Stimulated activated CD4-positive, alpha-beta T cell treated with anti-CD3 and anti-CD28 coated beads, Interleukin-1b, Interleukin-23, amount 100 ng/mL, for 1 hour (primary cell): ENCODE measurements at places on chromosomes 6 and 20.

DNA sequence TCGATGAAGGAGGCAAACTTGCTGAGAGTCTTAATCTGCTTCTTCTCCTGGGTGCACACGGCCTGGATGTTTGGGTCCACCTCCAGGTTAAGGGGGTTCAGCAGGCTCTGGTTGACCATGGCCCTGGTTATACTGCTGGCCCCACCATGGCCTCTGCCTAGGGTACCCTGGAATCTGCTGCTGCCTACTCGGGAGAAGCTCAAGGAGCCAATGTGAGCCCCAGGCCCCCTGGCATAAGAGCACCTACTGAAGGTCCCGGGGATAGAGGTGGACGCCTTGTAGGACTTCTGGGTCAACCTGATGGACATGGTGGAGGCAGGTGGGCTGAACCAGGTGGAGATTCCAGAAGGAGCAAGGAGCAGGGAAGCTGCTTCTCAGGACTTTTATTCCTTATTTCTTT is 17.9 kb upstream of the FKBP1C start:
- DNase-seq, result no peak

DNA sequence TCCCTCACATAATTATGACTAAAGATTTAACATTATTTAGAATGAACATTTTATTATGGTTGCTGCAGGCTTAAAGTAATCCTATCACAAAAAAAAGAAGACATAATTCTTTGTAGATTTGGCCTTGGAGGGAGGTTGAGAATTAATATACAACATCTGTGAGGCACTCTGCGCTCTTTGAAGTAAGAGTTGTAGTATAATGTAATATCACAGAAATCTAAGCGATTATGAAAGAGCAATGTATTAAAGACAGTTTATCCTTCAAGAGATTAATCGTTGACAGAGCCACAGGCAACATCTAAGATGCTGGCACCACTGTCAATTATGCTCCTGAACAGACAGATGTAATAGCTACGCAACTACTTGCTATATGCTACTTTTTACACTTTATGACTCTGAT is 946.8 kb downstream of the GRIK2 start:
- DNase-seq, result no peak

GRCh38 chr6:71933881-71934280 is 47.5 kb downstream of the RIMS1 start:
- no peak for DNase-seq

DNA sequence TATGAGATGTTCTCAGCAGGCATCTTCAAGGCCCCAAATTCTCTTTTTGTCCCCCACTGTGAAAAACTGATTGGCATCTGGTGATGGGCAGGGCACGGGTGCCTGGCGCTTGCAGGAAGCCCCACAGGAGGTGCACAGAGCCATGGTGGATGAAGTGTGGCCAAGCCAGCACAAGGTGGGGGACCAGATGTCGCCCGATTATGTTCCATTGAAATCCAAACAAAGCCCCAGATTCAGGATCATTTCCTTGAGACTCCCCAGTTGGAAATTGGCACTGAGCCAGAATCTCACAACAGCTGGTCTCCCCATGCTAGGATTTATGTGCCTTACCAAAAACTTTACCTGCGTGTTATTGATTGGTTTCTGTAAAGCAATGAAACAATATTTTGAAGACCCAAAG is 186.1 kb downstream of the ADAT2 start:
- no peak for DNase-seq

- DNase-seq, result no peak
Observed at GRCh38 chr6:159691963-159692287, 1.1 kb downstream of the SOD2 start.

DNA sequence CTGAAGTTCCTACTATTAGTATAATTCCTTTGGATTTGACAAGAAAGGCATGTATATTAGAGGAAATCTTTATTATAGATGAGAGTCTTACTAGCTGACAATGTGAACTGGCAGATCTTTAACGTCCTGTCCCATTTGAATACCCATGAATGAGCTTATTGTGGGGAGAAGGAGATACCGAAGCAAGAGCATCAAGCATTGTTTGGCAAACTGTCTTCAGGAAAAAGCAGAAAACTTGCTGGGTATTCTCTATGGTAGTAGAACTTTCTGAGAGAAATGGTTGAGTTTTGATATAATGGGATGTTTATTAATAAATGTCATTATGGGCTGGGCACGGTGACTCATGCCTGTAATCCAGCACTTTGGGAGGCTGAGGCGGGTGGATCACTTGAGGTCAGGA is 18.3 kb downstream of the RSPO3 start:
- DNase-seq, result no peak

- DNase-seq, result no peak
Observed at GRCh38 chr6:159008656-159009288, 8.8 kb upstream of the RSPH3 start.

DNA sequence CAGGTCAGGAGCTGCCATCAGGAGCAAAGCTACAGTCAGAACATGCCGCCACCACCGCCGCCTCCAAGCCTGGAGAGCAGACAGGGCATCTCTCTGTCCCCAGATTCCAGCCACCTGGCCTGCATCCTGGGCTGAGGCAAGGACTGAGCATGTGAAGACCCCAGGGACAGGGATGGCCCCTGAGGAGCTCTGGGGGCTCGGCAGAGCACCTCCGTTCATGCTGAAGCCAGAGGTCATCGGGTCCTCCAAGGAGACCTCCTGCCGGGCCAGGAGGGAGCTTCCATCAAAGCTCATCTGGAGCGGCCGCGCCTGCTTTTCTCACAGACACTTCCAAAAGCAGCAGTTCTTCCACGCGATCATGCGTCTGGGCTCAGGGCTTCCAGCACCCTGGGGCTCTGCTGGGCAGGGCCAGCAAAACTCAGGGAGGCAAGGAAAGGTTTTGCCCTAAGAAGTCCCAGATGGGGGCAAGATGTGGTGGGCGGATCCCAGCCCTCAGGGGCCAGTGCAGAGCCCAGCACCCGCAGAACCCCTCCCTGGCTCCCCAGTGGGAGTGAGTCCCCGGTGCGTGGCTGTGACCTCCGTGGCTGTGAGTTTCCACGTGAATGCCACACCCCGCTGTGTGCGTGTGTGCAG is 138.4 kb downstream of the TAF4 start:
- DNase-seq, result no peak

DNA sequence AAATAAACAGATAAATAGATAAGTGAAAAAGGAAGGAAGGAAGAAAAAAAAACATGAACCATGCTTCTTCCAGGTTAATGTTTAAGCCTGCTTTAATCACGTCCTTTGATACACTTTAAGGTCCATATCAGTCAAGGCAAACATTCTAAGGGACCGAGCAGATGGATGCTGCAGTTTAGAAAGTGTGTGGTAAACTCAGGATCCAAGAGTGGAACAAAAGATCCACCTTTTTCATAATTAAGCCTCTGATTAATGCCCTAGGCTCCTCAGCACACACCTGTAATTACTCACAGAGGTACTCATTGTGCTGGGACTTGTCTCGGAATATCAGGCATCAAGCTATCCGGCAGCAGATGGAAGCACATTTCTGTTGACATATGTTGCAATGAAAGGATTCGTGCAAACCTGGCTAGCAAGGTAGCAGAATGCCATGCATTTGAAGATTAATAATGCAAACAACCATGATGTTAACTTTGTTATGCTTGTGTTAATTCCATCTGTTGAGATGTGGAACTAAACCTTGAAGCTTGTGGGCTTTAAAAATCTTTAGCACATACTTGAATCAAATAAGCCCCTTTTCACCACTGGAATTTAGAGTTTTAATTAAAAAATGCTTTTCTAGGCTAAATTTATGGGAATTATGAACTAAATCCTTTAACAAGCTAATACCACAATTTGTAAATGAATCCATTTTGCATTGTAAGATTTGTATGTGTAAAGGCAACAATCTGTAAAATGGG is 163.7 kb downstream of the RALGAPA2 start:
- no peak for DNase-seq

GRCh38 chr6:79420054-79420453 is 117.2 kb downstream of the LCA5 start:
- no peak for DNase-seq

- DNase-seq, result no peak
Observed at GRCh38 chr6:14734416-14735340, 511.2 kb upstream of the JARID2 start.

DNA sequence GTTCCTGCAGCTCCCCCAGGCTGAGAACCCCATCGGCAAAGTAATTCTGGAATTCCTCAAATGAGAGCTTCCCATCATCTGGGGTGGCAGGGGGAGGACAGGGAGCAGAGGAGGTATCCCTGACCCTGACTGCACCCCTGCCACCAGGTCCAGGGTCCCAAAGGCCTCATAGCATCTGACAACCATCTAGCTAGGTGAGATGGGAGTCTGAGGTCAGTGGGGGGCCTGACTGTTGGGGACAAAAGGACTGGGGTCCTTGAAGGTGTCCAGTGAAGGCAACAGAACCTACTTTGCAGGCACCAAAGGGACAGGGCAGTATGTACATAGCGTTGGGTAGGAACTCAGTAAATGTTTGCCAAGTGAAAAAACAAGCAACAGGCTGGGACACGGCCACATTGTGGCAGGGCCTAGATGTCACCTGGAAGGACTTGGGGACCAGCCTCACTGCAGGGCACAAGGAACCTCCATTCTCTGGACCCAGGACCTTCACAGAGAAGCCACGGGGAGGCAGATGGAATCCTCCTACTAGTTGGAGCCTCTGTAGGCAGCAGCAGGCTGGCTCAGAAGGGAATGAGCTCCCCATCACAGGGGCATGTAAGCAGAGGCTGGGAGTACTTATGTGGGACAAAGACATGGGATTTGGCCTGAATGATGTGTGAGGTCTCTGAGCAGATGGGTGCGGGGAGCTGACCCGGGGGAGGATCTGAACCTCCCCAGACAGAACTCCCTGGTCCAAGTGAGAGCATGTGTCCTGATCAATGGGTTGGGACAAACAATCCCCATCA is 3.3 kb downstream of the NECAB3 start:
- DNase-seq, result no peak

GRCh38 chr6:140644017-140644416 is 1269.6 kb upstream of the CITED2 start:
- DNase-seq, result no peak

GRCh38 chr6:39083231-39083634 is 31.8 kb downstream of the SAYSD1 start:
- no peak for DNase-seq

GRCh38 chr6:152223636-152224035 is 413.5 kb downstream of the SYNE1 start:
- DNase-seq, result no peak

DNA sequence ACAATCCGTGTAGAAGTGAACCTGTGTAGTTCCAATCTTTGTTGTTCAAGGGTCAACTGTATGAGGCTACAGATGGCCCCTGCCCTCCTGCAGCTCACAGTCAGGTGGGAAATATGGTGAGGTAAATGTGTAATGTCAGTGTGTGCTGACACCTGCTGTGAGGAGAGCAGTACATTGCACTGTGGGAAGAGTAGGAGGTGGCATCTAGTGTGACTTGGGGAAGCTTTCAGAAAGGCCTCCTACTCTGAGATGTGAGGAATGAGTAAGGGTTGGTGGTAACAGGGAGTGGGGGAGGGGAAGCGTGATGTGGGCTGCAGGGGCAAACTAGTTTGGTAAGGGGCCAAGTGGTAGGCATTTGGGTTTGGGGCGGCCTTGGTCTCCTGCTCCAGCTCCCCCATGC is 188.8 kb downstream of the FARS2 start:
- DNase-seq, result no peak

DNA sequence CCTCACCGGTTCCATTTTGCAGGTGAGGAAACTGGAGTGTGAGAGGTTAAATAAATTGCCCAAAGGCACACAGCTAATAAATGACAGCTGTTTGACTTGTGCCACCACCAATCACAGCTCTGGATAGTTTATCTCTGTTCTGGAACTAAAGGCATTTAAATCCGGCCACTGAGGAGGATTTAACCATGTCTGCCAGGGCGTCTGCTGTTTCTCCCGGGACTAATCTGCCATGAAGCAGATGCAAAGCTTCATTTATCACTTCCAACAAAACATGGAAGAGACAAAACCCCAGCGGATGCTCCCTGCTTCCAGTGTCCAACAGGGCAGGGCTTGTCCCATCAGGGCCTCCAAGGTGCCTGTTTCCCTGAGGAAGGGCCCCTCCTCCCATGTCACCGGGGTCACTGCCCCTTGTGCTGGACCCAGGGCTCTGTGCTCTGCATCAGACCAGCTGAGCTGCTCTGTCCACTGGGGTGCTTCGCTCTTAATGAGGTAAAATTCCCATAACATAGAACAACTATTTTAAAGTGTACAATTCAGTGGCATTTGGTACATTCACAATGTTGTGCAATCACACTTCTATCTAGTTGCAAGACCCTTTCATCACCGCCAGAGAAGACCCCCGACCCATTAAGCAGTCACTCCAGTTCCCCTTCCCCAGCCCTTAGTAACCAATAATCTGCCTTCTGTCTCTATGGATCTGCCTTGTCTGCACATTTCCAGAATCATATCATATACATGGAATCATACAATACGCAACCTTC is 244.3 kb downstream of the PTPRT start:
- no peak for DNase-seq

DNA sequence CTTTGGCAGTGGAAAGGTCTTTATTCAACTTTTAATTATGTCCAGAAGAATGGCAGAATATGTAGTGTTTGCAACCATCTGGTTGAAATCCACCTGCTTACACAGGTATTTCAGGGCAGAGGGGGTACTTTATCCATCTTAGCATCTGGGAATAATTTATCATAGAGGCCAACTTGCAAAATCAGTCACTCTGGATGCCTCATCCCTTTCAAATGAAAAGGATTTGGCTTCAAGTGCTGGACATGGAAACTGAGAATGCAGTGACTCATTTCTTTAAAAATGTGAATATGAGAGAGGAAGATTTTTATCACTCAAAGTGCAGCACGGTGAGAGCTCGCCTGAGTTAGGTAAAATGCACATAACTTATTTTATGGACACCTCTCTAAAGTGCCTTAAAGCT is 758.3 kb downstream of the KIF16B start:
- no peak for DNase-seq

DNA sequence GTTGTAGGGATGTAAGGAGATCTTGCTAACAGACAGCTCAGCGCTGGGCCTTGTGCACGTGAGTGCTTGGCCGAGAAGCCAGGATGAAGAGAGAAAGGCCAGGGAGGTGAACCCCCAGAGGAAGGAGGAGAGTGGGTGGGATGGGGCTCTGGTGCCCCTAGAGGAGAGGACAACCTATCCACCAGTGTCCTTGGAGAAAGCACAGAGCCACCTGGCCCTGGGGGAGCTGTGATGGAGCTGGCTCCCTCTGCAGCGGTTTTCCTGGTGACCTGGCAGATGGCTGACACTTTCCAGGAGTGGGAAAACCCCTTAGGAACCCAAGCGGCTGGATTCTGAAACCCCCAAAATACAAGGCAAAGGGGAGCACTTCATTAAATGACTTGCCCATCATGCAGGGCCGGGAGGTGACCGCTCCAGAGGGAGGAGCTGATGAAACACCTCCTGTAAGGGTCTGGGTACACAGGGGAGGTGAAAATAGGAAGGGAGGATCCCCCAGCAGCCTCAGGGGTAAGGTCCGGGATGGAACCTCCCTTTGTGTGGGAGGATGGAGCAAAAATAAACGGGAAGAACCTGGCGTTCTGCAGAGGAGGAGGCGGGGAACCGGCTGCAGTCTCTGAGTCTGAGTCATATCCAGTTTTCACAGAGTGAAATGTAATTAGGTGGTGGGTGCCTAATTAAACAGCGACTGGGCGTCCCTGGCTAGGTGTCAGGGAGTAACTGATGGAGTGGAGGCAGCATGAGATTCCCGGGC is 80.4 kb downstream of the SULF2 start:
- DNase-seq, result no peak

GRCh38 chr20:38166703-38167233 is 1.7 kb upstream of the TGM2 start:
- no peak for DNase-seq

GRCh38 chr20:10260316-10260715 is 41.7 kb downstream of the SNAP25 start:
- DNase-seq, result no peak

- no peak for DNase-seq
Observed at GRCh38 chr20:49747707-49748524, 34.2 kb upstream of the B4GALT5 start.

- no peak for DNase-seq
Observed at GRCh38 chr6:131728296-131728939, 17.6 kb upstream of the CTAGE9 start.
